ENCODE measurements at places on chromosomes 7 and 10.

- no peak for DNase-seq
Observed at GRCh38 chr10:111785921-111786320, 397.6 kb downstream of the GPAM start.

GRCh38 chr7:112223310-112223709, 16.8 kb downstream of the ZNF277 start:
- no peak for DNase-seq

GRCh38 chr7:83469491-83469890, 179.4 kb downstream of the SEMA3E start:
- no peak for DNase-seq

GRCh38 chr7:101816595-101817470, 593 bp upstream of the CUX1 start:
- peak; percentile 60 for DNase-seq

DNA sequence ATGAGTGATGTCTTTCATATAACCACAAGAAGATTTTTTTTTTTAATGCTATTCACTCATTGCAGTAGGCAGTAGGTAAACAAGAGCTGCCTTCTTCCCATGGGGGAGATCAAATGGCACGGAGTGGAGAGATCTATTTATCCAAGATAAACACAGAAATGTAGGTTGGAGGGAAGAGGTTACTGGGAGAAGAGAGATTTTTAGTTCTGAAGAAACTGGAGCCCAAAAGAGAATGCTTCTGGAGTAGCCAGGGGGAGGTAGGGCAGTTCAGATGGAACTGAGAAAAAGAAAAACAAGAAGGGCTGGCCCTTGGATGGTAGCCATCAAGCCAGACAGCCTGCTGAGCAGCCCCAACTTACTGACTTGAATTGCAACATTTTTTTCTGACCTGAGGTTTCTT, 270.1 kb upstream of the TPK1 start:
- DNase-seq = no peak

DNA sequence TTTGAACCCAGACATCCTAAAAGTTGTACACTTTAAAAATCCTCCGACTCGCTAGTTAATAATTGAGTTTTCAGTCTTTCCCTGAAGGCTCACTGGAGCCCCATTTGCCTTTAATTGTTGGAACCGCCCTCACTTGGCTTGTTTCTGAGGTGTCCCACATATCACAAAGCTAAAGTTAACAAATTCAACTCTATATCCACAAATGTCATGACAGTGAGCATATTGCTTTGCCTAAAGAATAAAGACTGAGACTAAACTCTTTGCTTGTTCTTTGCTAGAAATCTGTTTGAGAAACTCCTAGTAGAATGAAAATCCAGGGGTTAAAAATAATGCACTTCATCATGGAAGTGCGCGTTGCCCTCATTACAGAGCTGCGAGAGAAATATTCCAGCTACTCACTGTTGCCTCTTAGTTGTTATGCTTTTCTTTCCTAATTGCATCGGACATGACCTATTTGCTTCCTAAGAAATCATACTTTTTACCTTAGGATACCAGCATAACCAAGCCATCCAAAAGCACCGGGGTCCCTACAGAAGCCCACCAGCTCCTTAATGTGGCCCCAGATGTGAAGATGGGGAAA, 752 bp downstream of the THSD7A start:
- no peak for DNase-seq

GRCh38 chr10:103761075-103761920, 94.1 kb downstream of the SH3PXD2A start:
- DNase-seq = no peak

DNA sequence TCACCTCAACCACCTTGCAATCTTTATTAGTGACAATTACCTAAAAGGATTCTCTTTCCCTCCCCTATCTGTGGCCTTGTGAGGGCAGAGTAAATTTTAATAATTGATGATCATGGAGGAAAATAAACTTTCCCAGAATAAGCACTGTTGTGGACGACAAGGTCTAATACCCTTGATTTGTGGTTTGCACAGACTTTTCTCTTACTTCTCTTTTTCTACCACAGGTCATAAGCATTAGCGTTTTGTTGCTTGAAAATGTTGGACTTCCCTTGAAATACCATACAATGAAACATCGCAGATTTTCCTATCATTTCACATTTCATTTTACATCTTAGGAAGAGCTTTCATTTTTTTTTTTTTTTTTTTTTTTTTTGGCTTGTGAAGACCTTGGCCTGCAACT, 188.1 kb upstream of the TMEM72 start:
- no peak for DNase-seq
